ENCODE measurements at places on chromosomes 2 and 18. TPM values are rescaled to one million over a fixed set of nuclear protein-coding genes. Genes with fewer than 3 reads are reported as not detected.

DNA sequence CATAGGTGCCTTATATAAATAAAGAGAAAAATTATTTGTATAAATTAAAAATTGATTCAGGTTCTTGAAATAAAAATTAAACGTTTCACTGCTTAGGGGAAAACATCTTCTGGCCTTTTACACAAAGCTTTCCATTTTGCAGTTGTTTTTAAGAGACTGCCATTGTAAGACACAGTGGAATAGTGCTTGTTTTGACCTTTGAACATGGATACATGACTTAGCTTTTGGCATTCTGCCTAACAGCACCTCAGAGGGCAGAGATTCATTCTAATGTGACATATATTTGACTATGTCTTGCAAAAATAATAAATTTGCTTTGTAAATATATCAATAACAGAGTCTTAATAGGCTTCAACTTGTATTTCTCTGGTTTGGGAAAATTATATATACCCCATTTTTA is 142.1 kb downstream of the SLC4A10 start:
- H3K36me3 ChIP-seq, result no peaks in the 10 kb centered on the region
- H3K27me3 ChIP-seq, result no peaks in the 10 kb centered on the region
- H3K4me1 ChIP-seq, result no peaks in the 10 kb centered on the region

- H3K36me3 ChIP-seq, result no peaks in the 10 kb centered on the region
- H3K27ac ChIP-seq, result no peak overlapping the region
- H3K4me1 ChIP-seq, result peaks cover 10% of the 10 kb centered on the region
- peaks cover 19% of the 10 kb centered on the region for H3K27me3 ChIP-seq
- H3K4me3 ChIP-seq, result no peak overlapping the region
Measured at GRCh38 chr2:201228271-201228911, 31.9 kb upstream of the CASP8 start.

Gene AGXT
- total RNA-seq, result not detected

GRCh38 chr2:64324746-64325410 is 129.1 kb upstream of the LGALSL start:
- no peak overlapping the region for H3K4me3 ChIP-seq
- no peaks in the 10 kb centered on the region for H3K36me3 ChIP-seq
- no peak overlapping the region for H3K27ac ChIP-seq
- no peak for DNase-seq
- H3K27me3 ChIP-seq, result no peaks in the 10 kb centered on the region

Gene GCG
- 0.36 TPM for total RNA-seq

DNA sequence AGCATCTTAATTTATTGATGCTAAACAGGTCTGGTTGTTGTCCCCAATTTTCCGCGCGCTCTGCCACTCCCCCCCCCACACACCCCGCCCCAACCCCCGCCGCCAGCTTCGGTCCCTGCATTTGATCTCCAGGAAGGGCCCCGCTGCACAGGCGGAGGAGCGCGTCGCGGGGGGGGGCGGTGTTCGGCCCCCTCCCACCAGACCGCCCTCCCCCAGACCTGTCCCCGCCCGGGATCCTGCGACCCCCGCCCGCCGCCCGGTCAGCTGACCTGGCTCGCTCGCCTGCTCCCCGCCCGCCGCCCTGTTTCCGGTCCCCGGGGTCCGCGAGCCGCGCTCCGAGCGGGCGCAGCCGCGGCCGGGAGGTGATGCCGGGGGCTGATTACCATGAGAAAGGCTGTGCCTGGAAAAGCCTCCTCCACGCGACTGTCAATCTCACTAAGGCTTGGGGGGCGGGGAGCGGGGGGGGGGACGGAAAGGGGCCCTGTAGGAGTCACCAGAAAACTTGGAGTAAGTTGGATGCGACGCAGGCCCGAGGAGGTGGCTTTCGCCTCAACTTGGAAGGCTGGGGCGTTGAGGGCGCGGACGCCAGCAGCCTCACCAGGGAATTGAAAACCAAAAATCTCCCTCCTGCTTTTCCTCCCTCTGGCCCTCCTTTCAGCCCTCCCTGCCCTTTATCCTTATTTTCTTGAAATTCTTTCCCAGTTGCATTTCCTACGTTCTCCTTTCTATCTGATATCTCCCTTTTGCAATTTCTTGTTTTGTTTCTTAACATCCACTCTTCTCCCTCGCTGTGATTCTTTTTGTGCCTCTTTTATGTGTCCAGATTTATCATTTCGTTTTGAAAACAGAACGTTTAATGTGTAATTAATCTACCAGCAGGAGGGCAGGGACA is 4.4 kb upstream of the ZEB2 start:
- no peaks in the 10 kb centered on the region for H3K36me3 ChIP-seq
- peak overlapping the region; percentile 77 for H3K4me3 ChIP-seq
- peaks cover 42% of the 10 kb centered on the region for H3K4me1 ChIP-seq
- DNase-seq, result peak; percentile 35

GRCh38 chr18:74631212-74631611 is 33.5 kb downstream of the ZNF407 start:
- H3K27me3 ChIP-seq, result no peaks in the 10 kb centered on the region
- peaks cover 24% of the 10 kb centered on the region for H3K36me3 ChIP-seq
- no peak overlapping the region for H3K27ac ChIP-seq
- peaks cover 30% of the 10 kb centered on the region for H3K4me1 ChIP-seq
- no peak overlapping the region for H3K4me3 ChIP-seq

DNA sequence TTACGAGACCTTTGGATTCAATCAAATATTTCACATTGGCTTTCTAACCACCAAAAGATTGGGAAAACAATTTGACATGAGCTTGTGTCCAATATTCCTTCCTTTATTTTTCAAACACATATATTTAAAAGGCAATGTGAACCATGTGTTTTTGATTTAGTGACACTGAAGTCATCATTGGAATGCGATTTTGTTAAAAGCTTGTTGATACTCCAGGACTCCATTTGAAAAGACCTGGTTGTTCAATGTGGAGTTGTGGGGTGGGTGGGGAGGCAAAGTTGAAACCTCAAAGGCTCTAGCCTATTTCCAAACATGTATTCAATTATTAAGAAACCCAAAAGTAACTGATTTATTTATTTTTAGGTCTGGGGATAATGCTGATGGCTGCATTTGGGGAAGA is 114.1 kb upstream of the TRIB2 start:
- no peak for DNase-seq
- H3K27me3 ChIP-seq, result no peaks in the 10 kb centered on the region
- peaks cover 21% of the 10 kb centered on the region for H3K4me1 ChIP-seq
- H3K27ac ChIP-seq, result no peak overlapping the region

DNA sequence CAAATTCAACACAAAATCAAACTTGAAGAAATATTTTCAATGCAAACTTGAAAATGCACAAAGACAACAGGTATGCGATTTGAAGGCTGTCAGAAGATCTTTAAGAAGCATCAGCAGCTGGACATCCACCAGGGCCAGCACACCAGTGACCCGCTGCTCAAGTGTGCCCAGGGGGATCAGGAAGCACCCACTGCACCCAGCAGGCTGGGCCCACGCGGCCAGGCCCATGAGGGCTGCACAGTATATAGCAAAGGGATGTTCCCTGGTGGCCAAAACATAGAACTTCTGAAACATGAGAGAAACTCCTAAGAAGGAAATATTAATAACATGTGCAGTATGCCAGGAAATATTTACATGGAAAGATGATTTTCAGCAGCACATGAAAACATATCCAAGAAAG is 25.0 kb downstream of the WDFY1 start:
- DNase-seq, result no peak
- peaks cover 23% of the 10 kb centered on the region for H3K36me3 ChIP-seq
- no peak overlapping the region for H3K27ac ChIP-seq
- H3K4me1 ChIP-seq, result no peaks in the 10 kb centered on the region

Gene CYP20A1
- 20.0 TPM for total RNA-seq

GRCh38 chr2:240357641-240358012 is 77.8 kb upstream of the GPC1 start:
- H3K4me1 ChIP-seq, result no peaks in the 10 kb centered on the region
- no peaks in the 10 kb centered on the region for H3K36me3 ChIP-seq
- H3K27me3 ChIP-seq, result peaks cover 12% of the 10 kb centered on the region
- DNase-seq, result no peak

GRCh38 chr2:151544449-151544848 is 134.7 kb downstream of the RIF1 start:
- no peak for DNase-seq
- no peaks in the 10 kb centered on the region for H3K36me3 ChIP-seq
- no peaks in the 10 kb centered on the region for H3K27me3 ChIP-seq
- H3K27ac ChIP-seq, result no peak overlapping the region

DNA sequence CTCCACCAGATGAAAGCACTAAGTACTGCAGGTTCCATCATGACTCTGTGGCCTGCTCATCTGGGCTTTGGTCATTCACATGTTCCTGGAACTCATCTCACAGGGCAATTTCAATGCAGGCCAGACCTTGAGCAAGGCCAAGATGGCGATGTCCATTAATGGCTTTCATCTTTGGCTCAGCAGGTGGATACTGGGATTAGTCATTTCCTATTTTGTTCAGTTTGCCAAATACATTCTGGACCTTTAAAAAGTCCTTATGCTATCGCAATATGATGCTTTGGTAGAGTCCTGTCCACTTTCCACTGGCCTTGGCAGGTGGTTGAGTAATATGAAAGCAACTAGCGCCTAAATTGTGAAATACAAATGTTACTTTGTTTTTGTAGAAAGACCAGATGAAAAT is 170.1 kb upstream of the REV1 start:
- peaks cover 5% of the 10 kb centered on the region for H3K4me1 ChIP-seq
- DNase-seq, result no peak
- H3K27me3 ChIP-seq, result no peaks in the 10 kb centered on the region

GRCh38 chr2:105800036-105800713 is 55.5 kb downstream of the NCK2 start:
- H3K27ac ChIP-seq, result peak overlapping the region; percentile 55
- H3K27me3 ChIP-seq, result no peaks in the 10 kb centered on the region
- peaks cover 46% of the 10 kb centered on the region for H3K4me1 ChIP-seq
- no peak overlapping the region for H3K4me3 ChIP-seq
- peaks cover 3% of the 10 kb centered on the region for H3K36me3 ChIP-seq
- DNase-seq, result no peak

Gene RAD51AP2
- 0.18 TPM for total RNA-seq

Gene XDH
- total RNA-seq, result 3.9 TPM

Gene FN1
- 896 TPM for total RNA-seq

DNA sequence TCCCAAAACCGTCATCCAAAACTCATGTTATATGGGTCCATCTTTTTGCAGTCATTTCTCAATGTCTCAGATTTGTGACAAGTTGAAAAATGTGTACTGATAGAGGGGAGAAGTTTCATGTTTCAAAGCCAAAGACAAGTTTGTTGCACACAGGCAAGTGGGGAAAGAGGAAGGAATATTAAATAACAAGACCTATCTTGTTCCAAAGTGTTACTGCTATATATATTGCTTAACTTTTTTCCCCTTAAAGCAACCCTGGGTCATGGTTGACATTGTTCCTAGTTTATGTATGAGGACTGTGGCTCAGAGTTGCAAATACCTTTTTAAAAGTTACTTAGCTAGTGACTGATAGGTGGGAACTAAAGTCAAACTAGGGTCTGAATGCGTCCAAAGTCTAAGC is 1.7 kb downstream of the ITGA4 start:
- H3K4me3 ChIP-seq, result no peak overlapping the region
- H3K4me1 ChIP-seq, result peaks cover 8% of the 10 kb centered on the region
- no peak for DNase-seq
- H3K27me3 ChIP-seq, result peaks cover 88% of the 10 kb centered on the region

DNA sequence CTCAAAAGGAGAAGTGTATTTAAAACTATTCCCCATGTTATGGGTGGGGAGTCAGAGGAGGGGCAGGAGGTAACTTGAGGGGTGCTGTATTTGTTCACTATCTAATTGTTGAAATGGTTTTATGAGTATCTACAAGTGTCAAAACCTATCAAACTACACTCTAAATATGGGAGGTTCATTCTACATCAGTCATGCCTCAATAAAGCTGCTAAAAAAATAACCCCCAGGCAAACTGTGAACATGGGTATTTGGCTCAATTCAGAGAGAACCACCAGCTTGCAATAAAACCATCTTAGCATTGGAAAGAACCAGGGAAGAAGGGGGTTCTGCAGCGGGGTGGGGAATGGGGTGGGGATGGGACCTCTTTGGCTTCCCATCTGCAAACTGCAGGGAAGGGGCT is 176.0 kb upstream of the SMAD2 start:
- no peak for DNase-seq
- H3K27me3 ChIP-seq, result peaks cover 1% of the 10 kb centered on the region
- peak overlapping the region; percentile 88 for H3K27ac ChIP-seq
- H3K4me3 ChIP-seq, result no peak overlapping the region

DNA sequence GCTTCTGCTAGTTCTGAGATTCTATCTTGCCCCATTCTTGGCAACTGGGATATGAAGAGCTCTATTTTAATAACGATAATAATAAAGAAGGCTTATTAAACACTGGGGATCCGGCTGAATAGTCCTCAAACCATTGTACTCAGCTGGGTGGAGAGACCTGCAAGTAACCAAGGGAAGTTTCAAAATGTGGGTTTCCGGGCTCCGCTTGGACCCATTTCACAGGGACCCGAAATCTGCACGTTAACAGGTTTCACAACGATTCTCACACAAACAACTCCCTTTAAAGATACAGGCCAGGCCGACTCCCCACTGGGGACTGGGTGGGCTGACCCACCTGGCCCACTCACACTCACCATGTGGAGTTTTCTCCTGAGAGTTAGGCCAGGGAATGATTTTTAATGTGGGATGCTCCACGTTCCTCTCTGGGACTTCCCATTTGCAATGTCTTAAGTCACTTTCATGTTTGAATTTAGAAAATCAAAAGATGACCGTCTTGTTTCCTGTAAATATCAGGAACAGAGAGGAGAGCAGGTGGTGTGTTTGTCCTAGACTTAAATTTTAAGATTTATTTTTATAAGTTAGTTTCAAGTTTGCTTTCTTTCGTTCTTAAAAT is 96.3 kb downstream of the SH3RF3 start:
- no peak for DNase-seq
- H3K27me3 ChIP-seq, result peaks cover 38% of the 10 kb centered on the region
- H3K4me1 ChIP-seq, result no peaks in the 10 kb centered on the region
- H3K36me3 ChIP-seq, result no peaks in the 10 kb centered on the region
- no peak overlapping the region for H3K27ac ChIP-seq

DNA sequence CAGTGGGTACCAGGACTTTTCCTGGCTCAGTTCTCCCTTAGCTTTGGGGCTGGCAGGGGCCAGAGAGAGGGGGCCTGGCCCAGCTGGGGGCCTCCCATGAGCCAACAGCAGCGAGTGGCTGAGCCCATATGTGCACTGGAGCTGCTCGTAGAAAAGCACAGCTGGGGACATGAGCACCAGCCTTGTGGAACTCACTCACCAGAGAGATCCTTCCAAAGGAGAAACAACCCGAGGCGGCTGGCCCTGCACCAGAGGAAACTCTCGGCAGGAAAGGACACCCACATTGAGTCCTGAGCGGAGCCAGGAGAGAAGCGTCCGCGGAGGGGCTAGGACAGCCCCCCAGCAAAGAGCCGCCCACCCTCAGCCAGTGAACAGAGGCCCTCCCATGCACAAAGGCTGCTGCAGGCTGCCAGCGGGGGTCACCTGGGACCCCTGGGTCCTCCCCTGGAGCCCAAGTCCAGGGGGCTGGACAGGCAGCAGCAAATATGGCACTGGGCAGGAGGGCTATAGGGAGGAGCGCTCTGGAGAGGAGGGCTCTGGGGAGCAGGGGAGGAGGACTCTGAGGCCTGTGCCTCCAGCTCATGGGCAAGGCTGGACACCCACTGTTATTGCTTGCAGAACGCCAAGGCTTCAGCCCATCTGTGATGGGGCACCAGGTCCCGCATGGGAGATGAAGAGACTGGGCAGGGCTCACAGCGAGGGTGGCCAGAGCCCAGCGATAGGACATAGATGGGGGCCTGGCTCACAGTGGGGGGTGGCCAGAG is 42.1 kb upstream of the SNED1 start:
- no peak overlapping the region for H3K4me3 ChIP-seq
- H3K27me3 ChIP-seq, result peaks cover 17% of the 10 kb centered on the region
- H3K36me3 ChIP-seq, result no peaks in the 10 kb centered on the region
- H3K27ac ChIP-seq, result no peak overlapping the region
- DNase-seq, result no peak
- peaks cover 3% of the 10 kb centered on the region for H3K4me1 ChIP-seq

GRCh38 chr2:3718679-3719078 is 15.3 kb downstream of the DCDC2C start:
- DNase-seq, result no peak
- no peak overlapping the region for H3K4me3 ChIP-seq
- no peaks in the 10 kb centered on the region for H3K4me1 ChIP-seq

Gene DSG4
- total RNA-seq, result 0.09 TPM

Measured in mesothelial cell of epicardium (in vitro differentiated cells).